ENCODE measurements at places on chromosomes 2 and 18. TPM values are rescaled to one million over a fixed set of nuclear protein-coding genes. Genes with fewer than 3 reads are reported as not detected.
A peak's percentile ranks its signal among the peaks of the same experiment; 100 is the strongest.

DNA sequence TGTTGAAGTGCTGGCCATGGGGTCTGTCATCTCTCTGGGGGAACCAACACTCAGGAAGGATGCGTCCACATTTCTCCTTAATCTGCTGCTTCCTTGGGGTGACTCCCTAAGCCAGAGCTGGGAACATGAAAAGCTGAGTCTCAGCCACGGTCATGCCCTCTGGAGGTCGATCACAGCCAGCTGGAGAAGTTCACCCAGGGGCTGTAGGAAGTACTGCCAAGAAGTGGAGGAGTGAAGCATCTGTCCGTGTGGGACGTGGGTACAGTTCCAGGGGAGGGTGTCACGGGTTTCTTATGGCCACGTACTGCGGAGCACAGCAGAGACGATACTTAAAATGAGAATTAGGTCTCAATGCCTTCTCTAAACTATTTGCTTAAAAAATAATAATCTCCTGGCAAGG lies 42.4 kb upstream of the IGFBP2 start:
- peak; percentile 13 for DNase-seq

DNA sequence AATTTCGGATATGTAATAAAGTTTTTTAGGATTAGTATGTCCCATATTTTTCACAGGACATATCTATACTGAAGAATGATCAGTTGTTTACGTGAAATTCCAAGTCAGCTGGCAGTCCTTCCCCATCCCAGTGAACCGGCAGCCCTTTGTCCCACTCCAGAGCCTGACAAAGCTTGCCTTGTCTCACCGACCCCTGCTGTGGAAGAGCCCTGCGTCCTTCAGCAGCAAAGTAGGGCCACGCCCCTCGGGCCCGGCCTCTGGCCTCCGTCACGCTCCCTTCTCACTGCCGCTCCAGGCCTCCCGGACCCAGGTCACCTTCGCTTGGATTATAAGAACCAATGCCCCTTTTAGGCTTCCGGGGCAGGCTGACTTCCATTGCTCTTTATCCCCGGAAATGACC lies 89.8 kb upstream of the TGIF1 start:
- no peak for DNase-seq

DNA sequence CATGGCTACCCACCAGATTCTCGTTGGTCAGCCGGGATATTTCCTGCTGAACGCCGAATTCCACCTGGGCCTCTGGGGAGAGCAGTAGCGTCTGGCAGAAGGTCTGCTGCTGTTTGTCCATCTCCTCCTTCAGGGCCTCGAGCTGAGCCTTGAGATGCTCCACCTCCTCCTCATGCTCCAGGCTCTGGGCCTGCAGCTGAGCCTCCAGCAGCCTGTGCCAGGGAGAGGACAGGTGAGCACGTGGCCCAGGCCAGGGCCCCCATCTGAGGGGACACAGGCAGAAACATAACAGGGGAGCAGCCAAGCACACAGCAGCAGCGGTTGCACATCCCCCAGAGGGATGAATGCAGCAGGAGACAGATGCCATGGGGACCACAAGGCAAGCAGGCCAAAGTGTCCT lies 40.1 kb upstream of the ACAA2 start:
- DNase-seq: no peak

- no peak for DNase-seq
Measured at GRCh38 chr2:104408266-104408665, 445.6 kb upstream of the POU3F3 start.

DNA sequence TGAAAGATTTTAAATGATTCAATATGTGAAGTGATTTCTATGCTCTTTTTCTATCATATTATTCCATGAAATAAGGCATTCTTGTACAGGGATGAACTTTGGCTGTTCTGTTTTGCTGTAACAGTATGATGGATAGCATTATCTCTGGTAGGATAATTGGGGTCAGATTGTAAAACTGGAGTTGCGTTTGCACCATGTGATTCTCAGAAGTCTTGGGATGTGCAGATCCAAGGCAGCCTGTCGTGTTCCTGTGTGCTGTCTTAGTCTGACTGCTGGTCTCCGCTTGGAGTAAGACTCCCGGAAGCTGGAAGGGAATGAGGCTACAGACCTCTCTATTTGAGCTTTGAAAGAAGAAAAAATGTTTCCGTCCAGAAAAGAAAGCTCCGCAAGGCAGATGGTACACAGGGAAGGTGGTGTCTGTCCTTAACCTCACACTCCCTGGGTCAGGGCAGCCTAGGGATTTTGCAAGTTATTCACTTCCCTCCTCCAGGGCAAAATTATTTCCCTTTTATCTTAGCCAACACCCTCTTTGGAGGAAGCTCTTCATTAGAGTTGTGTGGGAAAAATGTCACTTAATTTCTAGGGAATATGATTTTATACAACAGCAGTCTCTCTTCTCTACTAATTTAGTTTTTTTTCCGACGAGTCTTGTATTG lies 250.6 kb downstream of the PTPRM start:
- DNase-seq: no peak

DNA sequence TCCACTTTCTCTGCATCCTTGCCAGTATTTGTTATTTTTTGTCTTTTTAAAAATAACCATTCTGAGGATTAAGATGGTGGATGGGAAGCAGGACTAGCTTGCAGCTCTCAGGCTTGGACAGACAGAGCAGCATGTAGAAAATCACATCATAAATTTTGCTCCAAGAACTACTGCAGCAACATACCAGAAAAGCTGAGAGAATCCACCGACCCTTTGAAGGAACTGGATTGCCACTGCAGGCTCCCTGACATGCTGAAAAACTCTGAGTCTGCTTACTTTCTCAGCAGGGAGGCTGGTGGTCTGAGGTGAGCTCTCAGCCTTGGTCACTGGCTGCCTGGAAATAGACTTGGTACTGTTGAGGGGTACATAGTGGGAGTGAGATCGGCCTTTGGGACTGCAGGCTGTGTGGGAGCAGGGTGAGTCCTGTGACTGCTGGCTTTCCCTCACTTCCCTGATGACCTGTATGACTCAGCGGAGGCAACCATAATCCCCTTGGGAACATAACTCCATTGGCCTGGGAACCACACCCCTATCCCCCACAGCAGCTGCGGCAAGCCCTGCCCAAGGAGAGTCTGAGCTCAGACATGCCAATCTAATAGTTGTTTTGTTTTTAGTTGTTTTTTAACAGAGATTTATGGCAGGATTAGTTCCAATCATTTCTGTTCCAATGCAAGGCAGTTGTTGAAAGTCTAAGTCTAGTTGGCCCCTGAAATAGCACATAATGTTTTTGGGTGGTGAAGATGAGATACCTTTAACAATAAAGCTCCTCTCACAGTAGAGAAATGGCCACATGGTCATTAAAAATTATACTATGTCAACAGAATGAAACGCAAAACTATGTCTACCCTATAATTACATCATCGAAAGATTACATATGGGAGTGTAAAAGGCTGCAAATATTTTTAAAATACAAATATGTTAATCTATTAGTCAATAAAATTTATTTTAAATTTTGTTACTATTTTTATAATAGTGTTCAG lies 414.2 kb upstream of the CHAC2 start:
- no peak for DNase-seq

DNA sequence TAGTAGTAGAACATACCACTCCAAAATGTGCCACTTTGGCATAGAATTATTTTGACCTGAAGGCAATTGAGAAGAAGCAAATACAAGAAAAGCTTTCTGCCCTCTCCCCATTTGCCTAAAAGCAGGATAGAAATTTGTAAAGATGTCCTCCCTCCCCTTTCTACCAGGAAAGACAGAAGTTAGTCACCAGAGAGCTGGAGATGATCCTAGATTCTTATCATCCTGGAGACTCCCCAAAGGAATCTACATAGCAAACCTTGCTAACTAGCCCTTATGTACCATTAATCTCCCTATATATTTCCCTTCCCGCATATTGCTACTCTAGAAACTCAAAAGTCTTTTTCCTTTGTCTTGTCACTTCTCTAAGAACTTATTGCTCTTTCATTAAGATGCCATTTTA lies 12.6 kb upstream of the TMEM37 start:
- no peak for DNase-seq

DNA sequence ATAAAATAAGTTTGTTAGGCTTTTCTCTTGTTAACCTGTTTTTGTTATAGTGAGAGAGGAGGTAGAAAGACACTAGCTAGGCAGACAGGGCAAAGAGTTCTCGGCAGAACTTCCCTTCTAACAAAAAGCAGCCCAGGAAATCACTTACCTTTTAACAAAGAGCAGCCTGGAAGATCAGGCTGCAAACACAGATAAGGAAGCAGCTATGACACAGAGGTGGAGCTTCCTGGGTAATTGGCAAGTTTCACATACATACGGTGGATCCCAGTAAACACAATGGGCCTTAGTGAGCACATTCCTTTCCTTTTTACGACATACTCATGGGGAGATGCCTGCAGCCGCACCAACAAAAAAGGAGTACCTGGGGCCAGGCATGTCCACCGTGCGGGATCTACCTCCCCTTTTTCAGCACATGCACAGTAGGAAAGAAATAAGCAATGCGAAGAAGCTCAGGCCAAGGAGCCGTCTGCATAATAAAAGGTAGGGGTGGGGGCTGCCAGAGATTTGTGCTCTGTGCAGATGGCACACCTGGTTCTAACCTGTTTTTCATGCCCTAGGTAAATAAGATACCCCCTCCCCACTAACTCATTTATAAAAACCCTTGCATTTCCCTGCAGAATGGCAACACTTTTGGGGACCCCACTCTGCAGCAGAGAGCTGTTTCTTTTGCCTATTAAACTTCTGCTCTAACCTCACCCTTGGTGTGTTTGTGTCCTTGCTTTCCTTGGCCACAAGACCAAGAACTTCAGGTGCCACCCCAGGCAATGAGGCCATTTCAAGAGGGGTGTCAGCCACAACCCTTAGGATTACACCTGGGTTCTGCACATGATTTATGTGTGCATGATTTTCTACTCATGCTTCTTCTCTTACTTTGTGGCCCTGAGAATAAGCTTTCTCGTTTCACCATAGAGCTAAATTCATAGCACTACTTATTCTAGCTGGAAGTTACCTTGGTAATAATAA lies 26.5 kb downstream of the MDH1 start:
- DNase-seq: no peak

- DNase-seq: no peak
Measured at GRCh38 chr2:47293976-47294375, 109.0 kb upstream of the MSH2 start.

DNA sequence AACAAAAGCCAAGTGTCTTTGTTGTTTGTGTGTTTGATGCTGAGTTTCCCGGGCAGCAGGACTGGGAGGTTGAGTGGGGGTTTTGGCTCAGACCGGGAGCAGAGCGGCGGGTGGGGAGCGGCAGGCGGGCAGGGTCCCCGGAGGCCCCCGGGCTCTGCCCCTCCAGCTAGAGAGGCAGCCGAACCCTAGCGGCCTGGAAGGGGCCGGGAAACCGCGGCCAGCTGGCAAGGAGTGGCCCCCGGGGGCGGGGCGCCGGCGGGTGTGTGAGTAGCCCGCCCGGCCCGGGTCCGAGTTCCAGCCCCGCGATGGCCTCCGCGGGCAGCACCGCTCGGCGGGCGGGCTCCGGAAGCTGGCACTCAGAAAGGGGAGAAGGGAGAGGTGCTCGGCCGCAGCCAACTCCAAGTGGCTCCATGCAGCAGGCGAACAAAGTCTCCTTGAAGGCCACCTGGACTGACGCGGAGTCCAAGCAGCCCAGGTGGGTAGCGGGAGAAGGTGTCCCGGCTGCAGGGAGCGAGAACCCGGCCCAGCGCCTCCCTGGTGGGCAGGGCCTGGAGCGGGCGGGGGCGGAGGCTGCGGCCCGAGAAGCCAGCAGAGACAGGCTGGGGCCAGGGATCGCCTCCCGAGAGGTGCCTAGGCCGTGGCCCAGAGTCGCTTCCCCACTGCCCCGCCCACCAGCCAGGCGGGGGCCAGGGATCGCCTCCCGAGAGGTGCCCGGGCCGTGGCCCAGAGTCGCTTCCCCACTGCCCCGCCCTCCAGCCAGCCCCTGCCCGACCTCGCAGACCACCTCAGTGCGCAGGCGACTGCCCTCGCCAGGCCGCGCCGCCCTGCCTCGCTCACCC lies at the start of gene ANKRD53:
Gene ANKRD53, plus strand, starts transcription at position 290 of the 839 bp plus-strand sequence. Its CDS starts 16 bp downstream, at position 306.
- no peak for DNase-seq

GRCh38 chr2:188580738-188581137 lies 289.1 kb downstream of the GULP1 start:
- DNase-seq: no peak

DNA sequence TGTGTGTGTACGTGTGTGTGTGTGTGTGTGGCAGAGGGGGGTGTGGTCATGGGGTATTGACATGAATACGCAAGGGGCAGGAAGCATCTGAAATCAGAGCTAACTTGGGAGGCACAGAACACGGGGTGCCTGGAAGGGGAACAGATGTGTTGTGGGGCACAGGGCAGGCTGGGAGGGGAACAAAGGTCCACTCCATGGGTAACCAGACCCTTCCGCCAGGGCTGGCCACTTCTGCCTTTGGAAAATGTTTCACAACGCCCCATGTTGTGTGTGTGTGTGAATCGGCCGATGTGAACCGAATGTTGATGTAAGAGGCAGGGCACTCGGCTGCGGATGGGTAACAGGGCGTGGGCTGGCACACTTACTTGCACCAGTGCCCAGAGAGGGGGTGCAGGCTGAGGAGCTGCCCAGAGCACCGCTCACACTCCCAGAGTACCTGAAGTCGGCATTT lies at the start of gene SLC11A1:
Gene SLC11A1, plus strand, starts transcription at position 358 of the 451 bp plus-strand sequence. CDS start 96 bp downstream, outside the sequence.
- peak; percentile 50 for DNase-seq

- DNase-seq: no peak
Measured at GRCh38 chr2:20470211-20470610, 23.3 kb downstream of the RHOB start.

Gene PAX3
- total RNA-seq: not detected

Gene SOWAHC
- total RNA-seq: 19.4 TPM

Gene MC5R
- total RNA-seq: not detected

Gene SMARCAL1
- 20.1 TPM for total RNA-seq

Gene PSMG2
- total RNA-seq: 61.5 TPM

Measured in mucosa of gallbladder (tissue), 1 donor.